ENCODE measurements at places on chromosomes 5 and 9.

DNA sequence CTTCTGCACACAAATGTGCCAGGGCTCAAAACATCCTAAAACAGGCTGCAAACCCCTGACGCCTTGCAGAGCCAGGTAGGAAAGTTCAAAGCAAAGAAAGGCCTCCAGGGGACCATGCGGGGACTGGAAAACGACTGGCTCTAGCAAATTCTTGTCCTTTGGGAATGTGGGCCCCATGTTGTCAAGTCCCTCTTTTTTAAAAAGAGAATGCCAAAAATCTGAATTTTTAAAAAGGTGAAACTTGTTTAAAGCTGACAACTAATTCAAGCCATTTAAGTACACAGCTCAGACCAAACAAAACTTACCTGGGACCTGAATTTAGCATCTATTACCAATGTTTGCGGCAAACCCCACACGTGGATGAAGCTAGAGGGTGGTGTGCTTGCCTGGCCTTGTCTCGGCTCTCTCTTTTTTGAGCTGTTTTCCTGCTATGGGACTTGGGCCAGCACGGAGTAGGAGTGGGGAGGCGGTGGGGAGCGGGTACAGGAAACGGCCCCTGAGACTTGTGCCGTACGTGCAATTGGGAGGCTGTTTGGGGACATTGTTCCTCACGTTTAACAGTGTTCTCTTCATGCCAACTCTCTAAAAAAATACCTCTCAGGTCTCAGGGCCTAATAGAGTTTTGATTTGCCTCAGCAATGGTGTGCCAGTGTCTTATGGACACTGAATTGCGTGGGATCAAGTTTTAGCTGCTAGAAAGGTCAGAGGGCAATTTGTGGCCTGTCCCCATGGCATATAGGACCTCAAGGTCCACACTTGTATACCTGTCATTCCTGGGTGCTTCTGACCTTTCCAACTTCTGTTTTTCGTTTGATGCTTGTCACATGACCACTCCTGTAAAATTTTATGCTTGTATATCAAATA lies 15.1 kb upstream of the PHF19 start:
- no peak for DNase-seq

GRCh38 chr5:138698713-138699112 lies 54.5 kb upstream of the CTNNA1 start:
- DNase-seq: no peak

- no peak for DNase-seq
Measured at GRCh38 chr5:178288401-178289368, 56.1 kb upstream of the PHYKPL start.

DNA sequence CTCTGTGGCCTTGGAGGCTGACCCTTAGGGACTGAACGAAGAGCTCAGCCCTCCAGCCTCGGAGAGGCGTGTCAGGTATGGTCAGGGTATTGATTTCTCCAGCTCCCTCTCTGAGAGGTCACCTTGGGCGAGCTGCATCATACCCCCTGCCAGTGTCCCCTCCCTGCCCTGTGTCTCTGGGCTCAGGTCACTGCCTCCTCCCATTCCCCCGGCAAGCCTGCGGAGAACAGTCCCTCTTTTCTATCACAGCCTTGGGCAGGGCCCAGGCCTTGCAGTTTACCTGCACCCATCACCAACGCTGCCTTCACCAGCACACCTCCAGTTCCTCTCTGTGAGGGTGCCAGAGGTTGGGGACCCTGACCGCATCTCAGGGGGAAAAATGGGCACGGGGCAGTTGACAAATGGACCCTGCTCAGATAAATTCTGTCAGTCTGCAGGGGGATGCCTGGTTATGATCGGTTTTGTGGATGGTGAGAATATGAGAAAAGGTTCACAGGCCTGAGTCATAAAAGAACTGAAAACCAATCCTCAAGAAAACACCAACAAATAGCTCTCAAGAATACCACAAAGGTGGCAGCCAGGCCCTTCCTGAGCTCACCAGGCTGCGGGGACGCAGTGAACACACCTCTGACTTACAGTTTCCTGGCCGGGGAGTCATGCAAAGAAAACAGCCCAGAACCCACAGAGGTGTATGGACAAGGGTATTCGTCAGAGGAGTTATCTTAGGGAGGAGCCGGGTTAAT lies 24.7 kb upstream of the RXRA start:
- no peak for DNase-seq

DNA sequence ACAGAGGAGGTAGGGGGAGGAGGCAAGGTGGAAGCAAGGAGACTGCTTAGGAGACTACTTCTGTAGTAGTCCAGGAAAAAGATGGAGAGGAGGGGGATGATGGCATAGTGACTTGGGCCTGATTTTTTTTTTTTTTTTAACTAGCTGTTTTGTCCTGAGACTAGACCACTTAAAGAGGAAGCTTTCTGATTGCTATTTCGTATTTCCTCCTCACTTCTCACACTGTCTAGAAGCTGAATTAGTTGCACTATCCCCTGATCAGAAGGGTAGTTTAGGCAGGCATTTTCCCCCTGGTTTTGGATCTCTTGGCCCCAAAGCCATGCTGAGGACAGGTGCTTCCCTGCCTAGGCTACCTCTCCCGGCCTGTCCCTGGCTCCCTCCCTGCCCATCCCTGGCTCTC lies 14.9 kb downstream of the LARP1 start:
- no peak for DNase-seq

- peak; percentile 64 for DNase-seq
Measured at GRCh38 chr5:37889612-37890317, 49.9 kb upstream of the GDNF start.

DNA sequence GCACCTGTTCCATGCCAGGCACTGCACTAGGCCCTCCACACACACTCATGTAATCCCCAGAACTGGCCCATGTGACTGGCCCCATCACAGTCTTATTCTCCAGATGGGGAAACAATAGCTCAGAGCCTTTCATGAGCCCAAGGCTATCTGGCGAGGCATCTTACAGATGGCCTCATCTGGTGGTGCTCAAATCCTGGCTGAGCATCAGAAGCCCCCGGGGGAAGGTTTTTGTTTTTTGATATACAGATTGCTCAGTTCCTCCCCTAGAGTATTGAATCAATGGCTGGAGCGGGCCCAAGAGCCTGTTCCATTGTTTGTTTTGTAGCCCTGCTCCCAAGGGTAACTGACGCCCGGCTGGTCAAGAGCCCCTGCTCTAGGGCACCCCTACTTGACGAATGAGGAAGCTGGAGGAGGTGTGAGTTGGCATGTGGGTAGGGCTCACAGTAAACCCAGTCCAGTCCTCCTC lies 145.3 kb upstream of the RAPGEF1 start:
- no peak for DNase-seq

DNA sequence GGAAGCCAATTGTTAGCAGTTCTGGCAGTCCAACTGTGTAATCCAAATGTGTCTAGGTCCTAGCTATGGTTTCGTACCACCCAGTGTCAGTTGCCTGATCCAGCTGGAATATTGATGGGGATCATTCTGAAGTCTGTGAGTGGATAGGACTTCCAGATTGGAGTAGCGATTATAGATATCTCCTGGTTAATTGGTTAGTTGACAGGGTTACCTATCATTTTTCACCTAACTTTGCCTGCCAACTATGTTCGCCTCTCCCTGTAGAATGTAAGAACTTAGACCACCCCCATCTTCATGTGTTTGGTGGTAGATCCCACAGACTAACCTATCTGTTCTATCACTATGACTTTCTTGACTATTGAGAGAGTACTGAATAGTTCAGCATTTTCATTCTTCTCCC lies 59.9 kb downstream of the TEK start:
- no peak for DNase-seq

DNA sequence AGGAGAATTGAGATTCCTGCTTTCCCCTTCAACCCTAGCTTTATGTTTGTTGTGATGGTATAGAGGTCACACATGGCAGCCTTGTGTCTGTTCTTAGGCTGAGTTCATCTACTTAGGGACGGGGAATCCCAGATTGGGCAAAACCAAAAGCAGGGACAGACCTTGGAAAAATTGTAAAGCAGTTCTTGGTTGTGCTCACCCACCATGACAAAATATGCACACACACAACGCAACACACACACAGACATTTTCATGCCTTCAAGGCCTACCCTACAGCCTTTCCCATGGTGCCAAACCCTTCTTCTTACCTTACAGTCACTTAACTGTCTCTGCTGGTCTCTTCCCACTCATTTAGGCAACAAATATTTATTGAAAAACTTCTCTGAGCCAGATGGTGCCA lies 14.8 kb downstream of the PCDHGC5 start:
- DNase-seq: no peak

GRCh38 chr5:5930561-5930960 lies 447.8 kb downstream of the MED10 start:
- DNase-seq: no peak

GRCh38 chr9:21428235-21428634 lies 12.0 kb upstream of the IFNA1 start:
- DNase-seq: no peak

DNA sequence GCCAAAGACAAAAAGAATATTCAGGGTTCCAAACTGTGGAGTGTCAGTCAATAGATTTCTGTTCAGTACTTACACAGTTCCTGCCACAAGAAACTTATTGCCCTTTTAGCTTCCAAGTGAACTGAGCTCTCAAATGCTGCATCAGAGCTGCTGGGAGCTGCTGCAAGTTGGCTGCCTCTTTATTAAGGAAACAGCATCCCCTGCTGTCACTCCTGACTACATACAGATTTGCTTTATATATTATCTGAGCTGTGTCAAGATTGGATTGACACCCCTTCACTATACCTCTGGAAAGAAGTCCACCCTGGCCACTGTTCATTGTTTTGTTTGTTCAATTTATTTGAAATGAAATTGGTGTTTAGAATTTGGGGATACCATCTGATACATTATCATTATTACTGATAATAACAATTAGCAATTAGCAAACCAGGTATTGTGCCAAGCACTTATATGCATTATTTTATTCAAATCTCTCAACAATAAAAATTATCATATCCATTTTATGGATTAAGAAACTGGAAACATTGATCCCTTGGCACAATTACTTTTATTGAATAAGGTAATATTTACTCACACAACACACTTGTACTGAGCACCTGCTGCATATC lies 16.4 kb upstream of the C5orf58 start:
- no peak for DNase-seq

GRCh38 chr5:35188031-35188457 lies 42.2 kb downstream of the PRLR start:
- no peak for DNase-seq
